Prostate gland (tissue), 2 donors: ENCODE measurements at places on chromosomes 2 and 18. TPM values are rescaled to one million over a fixed set of nuclear protein-coding genes. Genes with fewer than 3 reads are reported as not detected.

PER2 gene
- 24.0 TPM for total RNA-seq

HADHA gene
- total RNA-seq: 107 TPM

EML6 gene
- 0.46 TPM for total RNA-seq

ACMSD gene
- not detected for total RNA-seq

NEU4 gene
- not detected for total RNA-seq

PDE11A gene
- total RNA-seq: 14.9 TPM

MREG gene
- 9.0 TPM for total RNA-seq

DYSF gene
- total RNA-seq: 5.9 TPM

VAMP5 gene
- total RNA-seq: 27.0 TPM

C1D gene
- 51.6 TPM for total RNA-seq

AMER3 gene
- total RNA-seq: 10.1 TPM

RFX8 gene
- total RNA-seq: 0.97 TPM

COL4A3 gene
- total RNA-seq: 3.5 TPM

MAL gene
- 3.1 TPM for total RNA-seq

ARMC9 gene
- total RNA-seq: 40.0 TPM

IL1R2 gene
- 11.4 TPM for total RNA-seq

LTBP1 gene
- total RNA-seq: 25.9 TPM

PARD3B gene
- total RNA-seq: 14.7 TPM

UGT1A8 gene
- not detected for total RNA-seq

ERFE gene
- total RNA-seq: 7.7 TPM

REL gene
- 10.2 TPM for total RNA-seq

COLEC11 gene
- 2.9 TPM for total RNA-seq

ZC3H15 gene
- 44.6 TPM for total RNA-seq

MATN3 gene
- 2.9 TPM for total RNA-seq

CXCR4 gene
- 20.9 TPM for total RNA-seq

IGFBP5 gene
- total RNA-seq: 162 TPM

GPBAR1 gene
- 0.91 TPM for total RNA-seq

TEX44 gene
- total RNA-seq: not detected

LYPD1 gene
- total RNA-seq: not detected

MC4R gene
- not detected for total RNA-seq

ADGRF3 gene
- total RNA-seq: 0.34 TPM

CSRNP3 gene
- 4.0 TPM for total RNA-seq

STK36 gene
- 22.0 TPM for total RNA-seq

DOCK10 gene
- total RNA-seq: 6.2 TPM

LRP2 gene
- total RNA-seq: 1.6 TPM

HOXD13 gene
- 11.8 TPM for total RNA-seq

CPLX4 gene
- not detected for total RNA-seq

RBKS gene
- 1.8 TPM for total RNA-seq

SP110 gene
- total RNA-seq: 39.3 TPM

ADAM23 gene
- total RNA-seq: 10.7 TPM

SOX11 gene
- total RNA-seq: not detected

TMEM198 gene
- 11.5 TPM for total RNA-seq

SLC4A3 gene
- 44.6 TPM for total RNA-seq

GKN2 gene
- total RNA-seq: not detected

RNF152 gene
- total RNA-seq: 15.5 TPM

CCDC121 gene
- total RNA-seq: 8.3 TPM

AQP12A gene
- not detected for total RNA-seq
